Fibroblast of skin of left biceps (primary cell): ENCODE measurements at places on chromosomes 11 and 22.

DNA sequence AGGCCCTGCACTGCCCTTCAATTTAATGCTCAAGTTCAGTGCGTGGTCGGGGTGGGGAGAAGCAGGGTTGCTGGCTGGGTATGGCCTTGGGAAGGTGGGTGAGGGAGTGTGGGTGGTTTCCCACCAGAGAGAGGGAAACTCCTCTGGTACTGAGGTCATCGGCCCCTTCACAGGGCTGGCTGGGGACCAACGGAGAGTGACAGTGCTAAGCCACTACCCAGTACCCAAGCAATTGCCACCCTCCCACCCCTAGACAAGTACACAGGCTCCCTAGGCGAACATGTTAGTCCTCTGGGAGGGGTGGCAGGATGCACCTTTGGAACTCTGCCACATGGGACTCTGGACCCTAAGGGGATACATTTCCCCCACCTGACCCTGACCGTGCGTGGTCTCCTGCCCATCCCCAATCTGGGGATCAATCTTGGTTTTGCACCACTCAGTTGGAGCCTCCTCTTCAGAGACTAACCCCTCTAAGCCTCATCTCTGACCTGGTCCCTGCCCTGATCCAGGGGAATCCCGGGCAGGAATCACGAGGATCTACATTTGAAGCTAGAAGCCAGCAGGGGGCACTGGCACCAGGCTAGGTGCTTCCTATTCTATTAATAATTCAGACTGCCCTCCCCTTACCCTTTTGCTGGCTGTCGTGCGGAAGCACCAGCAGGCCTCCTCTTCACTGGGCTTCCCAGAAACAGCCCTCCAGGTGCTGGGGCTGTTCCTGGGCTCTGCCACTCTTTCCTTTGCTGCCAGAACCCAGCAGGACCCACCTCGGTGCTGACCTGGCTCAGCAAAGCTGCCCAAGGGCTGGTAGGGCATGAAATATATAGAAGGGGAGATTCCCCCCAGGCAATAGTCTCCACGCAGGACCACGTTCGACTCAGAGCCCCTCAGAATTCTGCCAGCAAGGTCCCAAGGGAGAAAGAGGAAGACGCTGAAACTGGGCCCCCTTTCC, 377.7 kb downstream of the TENM4 start:
- DNase-seq = no peak

DNA sequence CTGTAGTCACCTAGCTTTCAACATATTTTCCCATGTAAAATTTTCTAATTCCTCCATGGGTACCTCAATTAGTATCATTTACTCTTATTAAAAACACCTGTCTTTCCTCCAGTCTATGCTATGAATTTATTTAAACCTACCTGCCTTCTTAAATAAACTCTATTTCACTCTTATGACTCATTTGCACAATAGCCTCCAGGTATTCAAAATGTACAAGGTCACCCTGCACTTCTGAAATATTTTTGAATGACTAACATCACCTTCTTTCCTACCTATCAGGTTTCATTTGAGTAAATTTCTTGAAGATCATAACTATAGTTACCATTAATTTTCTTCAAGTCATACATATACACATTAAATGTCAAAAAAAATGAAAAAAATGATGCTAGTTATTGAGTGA, 939.7 kb downstream of the DLG2 start:
- DNase-seq = no peak

DNA sequence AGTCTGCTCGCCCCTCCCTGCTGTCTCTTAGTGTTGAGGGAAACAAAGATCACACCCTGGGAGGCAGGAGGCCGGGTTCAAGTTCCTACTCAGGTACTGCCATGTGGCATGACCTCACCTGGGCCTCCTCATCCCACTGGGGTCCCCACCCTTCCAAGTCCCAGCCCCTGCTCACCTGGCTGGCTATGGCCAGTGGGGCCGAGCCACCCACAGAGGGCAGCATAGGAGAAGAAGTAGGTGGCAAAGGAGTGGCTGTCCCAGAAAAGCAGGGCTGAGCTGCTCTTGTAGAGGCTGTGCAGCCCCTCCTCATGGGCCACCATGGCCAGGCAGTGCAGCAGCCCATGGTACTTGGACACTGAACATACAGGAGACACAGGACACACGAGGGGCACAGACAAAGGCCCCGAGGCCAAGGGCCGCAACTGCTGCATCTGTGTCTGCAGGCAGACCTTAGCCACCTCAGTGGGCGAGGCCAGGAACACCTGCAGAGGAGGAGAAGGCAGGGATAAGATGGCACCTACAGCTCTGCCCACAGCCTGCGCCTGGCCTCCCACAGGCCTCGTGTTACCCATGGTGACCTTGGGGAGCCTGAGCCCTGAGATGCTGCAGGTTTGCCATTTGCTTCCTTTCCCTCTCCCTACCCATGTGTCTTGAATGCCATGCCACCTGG, 50.6 kb upstream of the MPEG1 start:
- DNase-seq = no peak

DNA sequence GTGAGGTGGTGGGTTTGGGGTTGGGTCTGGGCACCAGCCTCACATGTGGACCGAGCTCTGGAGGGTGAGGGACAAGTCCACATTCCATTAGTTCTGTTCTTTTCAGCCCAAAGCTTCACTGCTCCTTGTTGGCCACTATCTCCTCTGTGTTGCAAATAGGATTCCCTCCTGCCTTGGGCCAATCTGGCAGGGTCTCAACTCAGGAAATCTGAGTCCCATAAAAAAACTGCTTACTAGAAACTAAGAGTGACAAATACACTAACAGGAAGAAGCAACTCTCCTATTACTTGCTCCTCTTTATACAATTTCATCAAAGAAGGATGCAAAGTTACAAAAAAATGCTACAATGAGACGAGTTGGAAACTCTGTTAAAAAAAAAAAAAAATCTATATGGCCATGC, 66.2 kb upstream of the CSNK1E start:
- DNase-seq = no peak

- DNase-seq = no peak
These were observed 10.7 kb upstream of the NLRP6 start for GRCh38 chr11:267491-267994.

DNA sequence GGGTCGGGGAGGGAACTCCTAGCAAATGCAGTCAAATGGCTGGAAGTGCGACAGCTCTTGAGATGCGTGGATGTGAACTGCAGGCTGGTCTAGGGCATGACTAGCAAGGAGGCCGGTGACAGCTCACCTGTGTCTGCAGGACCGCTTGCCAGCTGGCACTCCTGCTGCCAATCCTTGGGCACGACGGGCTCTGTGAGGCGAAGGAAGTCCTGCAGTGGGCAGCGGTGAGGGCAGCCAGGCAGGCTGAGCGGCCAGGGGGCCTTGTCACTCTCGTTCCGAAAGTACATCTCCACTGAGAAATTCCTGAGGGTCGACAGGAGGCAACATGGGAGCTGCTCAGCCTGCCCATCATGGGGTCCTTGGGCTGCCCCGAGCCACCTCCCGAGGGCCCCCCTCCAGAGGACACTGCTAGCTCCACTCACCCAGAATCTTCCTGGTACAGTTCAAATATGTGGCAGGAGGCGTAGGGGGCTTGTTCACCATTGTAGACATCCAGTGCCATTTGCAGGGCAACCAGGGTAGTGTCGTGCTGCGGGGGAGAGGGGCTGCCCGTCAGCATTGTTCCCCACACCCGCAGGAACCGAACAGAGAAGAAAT, 5.9 kb downstream of the ACP2 start:
- no peak for DNase-seq

- no peak for DNase-seq
These were observed 615 bp downstream of the STT3A start for GRCh38 chr11:125593114-125593820.

DNA sequence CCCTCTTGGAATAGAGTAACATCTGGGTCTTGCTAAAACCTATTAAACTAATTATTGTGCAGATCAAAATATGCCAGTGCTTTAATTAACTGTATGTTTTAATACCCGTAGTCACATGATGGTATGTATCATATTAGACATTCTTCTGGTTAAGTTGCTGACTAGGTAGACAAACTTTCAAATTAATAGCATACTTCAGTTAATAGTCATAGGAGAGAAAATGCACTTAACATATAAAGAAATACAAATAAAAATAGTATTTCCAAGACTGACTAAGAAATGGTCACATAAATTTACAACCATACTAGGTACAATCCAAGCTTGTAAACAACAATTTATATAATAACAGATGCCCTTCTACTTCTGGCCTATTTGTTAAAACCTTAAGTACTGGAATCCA, 7.6 kb upstream of the EXPH5 start:
- no peak for DNase-seq

DNA sequence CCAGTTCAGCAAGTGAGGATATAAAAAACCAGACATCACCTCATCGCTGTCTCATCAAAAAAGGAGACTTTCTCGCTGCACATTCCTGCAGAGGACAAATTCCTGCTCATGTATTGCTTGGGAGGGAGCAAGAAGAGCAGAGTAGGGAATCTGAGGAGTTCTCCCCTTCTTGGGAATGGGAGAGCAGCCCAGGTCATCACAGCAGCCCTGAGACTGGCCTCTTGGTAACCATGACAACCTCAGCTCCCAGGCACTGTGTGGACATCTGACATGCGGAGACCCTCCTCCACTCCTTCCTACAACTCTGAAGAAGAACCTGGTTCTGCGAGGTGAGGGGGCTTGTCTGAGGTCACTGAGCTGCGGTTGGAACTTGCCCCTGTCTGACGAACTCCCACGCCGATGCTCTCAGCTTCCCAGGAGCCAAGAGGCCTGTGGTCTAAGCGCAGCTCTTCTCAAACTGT, 17.9 kb downstream of the RFPL1 start:
- DNase-seq = peak; percentile 20

GRCh38 chr11:15145615-15146014, 30.9 kb downstream of the INSC start:
- no peak for DNase-seq

DNA sequence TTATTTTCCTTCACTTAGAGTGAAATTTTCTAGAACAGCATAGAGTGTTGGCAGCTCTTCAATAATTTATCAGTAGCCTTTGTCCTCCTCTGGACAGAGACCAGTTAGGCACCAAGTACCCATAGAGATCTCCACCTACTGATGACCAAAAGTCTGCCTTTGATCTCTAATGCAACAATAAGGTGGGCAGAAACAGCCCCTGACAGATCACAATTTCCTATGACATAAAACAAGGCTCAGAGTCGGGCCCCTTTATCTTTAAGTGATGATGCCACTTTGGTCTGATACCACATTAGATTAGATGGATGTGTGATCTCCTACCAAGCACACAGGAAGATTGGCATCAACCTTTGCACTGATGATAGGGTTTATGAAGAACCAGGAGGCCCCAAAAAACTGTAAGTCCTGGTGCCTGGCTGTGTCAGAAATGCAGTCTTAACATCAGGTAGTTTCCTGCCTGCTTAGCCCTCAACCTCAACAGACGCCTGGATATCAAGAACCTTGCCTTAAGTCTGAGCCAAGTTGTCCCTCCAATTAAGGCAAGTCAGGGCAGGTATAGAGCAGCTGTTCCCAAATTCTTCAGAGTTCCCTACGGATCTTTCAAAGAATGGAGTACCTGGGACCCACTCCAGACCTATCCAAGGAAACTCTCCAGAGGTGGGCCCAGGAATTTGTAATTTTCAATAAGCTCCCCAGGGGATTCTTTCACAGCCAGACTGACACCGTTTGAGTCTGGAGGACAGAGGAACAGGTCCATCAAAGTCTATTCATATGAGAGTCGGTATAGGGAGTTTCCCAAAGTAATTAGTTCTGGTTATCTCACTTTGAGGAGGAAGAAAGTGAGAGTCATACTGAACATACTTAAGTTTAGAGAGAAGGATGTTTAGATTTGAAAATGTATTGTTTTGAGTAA, 30.6 kb upstream of the TMPRSS4 start:
- DNase-seq = no peak

DNA sequence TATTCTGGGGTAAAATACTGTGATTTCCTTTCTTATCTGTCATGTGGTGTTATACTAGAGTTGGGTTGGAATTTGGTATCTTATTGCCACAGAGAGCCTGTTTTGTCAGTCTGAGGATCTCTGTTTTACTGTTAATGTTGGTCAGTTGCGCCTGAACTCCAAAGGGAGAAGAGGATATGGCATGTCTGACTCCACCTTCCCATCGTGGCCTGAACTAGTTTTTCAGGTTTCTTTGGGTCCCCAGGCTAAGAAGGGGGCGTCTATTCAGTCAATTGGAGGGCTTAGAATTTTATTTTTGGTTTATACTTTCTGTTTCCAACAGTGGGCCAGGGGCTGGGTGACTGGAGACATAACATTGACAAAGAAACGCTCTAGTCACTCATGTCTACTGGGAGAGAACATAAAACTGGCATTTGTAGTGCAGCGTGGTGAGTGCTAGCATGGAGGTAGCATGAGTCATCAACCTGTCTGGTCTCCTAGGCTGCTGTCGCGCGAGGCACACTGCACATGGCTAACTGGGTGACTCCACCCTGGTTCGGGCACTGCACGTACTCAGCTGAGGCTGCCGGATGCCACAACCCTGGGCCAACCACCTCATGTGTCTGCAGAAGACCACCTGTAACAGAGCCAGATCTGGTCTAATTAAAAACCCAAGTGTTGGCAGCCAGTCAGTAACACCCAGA, 120.1 kb upstream of the OR9Q1 start:
- no peak for DNase-seq
